ENCODE measurements at places on chromosomes 12 and 14.

- DNase-seq, result no peak
Observed at GRCh38 chr14:75980856-75981255, 939 bp downstream of the TGFB3 start.

- DNase-seq, result no peak
Observed at GRCh38 chr12:104788840-104789271, 169.2 kb downstream of the SLC41A2 start.

DNA sequence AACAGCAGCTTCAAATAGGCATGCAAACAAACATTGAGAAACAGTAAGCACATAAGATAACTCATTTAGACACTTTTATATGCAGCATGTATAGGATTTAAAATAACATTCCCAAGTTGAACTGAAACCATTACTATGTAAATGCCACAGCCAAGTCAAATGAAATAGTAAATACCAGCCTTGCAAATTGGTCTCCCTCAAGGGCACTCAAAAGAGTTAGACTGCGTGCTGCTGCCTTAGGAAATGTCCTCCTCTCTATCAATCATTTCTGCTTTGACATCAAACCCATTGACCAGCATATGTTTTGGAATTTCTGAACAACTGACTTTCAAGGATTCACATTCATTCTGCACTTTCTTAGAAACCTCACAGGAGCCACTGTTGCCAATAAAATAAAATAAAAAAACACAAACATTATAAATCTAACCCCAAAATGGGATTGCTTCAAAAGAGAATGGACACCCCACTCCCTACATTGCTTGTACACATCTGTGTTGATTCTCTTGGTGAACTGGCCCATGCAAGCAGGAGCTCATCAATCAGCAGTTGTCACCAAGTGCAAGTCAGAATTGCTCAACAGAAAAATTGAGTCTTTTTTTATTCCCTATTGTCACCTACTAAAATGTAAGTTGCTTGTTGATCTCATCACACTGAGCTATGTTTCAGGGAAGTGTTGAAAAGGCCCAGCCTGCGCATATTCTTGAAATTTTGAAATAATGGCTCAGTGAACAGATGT lies 256.2 kb downstream of the DAD1 start:
- no peak for DNase-seq

DNA sequence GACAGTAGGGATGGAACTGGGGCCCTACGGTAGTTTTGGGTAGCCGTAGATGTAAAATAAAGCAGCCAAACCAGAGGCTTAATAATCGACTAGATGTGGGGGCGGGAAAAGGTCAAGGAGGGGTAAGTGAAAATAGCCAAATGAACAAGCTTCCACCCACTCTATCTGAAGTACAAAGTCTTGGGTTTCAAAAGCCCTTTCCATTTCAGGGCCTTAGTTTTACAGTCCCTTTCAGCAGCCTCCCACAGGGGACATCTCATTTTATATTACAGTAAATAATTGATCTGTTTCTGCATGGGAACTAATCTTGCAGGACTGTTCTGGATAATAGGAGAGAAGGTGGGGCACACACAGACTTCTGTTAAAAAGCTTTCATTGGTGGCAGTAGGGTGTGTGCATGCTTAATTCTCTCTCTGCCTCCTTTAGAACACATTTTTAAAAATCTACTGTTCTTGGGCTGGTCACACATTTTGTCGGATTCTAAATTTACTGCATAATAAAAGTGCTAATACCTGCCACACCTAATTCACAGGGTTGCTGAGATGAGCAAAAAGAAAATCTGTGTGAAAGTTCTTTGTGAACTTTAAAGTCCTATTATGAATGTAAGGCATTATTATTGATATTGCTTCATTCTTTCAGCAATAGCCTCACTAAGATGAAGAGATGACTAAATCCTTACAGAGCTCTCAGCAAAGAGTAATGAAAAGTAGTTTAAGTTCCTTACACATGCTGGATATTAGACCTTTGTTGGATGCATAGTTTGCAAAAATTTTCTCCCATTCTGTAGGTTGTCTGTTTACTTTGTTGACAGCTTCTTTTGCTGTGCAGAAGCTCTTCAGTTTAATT lies 104.6 kb downstream of the ITPR2 start:
- DNase-seq, result no peak

DNA sequence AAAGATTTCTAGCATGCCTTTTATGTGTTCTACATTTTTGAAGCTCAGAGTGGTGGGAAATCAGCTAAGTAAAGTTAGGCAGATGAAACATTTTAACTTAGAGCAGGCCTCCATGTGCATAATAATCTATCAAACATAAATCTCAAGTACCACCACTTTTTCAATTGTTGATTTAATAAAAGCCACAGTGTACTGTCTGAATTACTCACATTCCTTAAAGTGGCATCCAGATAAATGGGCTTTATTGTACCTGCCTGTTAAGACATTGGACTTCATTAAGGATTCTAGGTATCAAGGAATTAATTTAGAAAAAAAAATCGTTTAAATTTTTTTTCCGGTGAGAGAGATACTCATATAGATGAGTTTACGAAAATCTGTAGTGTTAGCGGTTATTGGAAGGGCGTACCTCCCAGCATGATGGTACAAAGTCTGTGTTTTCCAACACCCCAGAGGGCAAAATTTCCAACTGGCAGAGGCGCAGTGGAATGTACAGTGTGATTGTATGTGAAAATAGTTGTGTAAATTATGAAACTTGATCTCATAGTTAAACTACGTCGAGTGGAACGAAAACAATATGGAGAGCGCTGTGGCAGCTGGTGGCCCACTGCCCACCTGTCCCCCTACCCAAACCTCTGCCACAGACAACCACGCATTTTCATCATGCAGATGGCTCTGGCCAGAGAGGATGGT lies 25.0 kb downstream of the ELK3 start:
- peak; percentile 6 for DNase-seq

DNA sequence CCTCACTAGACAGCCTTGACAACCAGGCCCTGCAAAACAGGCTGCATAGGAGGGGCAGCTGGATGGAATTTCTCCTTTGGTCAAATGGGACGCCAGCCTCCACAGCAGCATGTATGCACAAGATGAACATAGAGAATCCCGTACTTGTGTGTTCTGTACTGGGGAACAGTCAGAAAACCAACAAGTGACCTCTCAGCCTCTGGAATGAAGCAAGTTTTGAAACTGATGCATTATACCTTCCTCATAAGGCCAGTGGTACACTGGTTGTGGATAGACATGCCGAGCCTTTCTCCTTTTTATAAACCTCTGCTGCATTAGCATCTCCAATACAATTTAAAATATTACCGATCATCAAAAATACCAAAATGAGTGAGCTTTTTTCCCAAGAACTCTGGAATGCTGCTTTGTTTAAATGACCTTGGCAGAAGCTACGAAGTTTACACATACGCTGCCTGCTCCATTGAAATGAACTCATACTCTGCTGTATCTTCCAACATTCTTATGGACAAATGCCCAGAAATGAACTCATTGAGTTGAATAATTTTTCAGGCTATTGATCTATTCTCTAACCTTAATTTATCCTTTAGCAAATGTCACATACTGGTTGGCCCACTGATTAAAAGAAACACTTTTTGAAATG lies 47.6 kb upstream of the FERMT2 start:
- no peak for DNase-seq

DNA sequence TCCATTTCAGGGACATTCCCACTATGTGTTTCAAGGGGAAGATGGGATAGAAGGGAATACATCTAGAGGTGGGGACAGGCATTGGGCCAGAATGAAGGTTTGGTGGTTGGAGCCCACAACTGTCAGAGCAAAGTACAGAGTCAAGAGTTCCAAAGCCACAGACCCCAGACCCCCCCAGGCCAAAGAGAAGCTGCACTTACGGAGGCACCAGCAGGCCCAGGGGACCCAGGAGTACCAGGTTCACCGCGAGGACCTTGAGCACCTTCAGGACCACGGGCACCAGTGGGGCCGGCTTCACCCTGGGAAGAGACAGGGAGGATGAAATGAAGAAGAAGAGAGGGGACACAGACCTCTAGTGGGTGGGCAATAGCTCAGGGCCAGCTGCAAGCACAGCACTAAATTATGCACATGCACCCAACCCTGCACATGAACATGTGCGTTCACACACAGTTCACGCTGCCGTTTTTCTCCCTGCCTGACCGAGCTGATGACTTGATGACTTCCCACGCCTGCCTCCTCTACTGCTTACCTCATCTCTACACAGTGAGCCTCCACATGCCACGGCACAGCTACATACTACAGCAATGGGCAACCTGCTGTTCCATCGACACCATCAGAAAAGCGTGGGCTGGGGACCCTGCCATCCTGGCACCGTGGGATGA lies 16.7 kb downstream of the COL2A1 start:
- no peak for DNase-seq

GRCh38 chr12:39692258-39692853 lies 72.8 kb upstream of the ABCD2 start:
- DNase-seq, result no peak

DNA sequence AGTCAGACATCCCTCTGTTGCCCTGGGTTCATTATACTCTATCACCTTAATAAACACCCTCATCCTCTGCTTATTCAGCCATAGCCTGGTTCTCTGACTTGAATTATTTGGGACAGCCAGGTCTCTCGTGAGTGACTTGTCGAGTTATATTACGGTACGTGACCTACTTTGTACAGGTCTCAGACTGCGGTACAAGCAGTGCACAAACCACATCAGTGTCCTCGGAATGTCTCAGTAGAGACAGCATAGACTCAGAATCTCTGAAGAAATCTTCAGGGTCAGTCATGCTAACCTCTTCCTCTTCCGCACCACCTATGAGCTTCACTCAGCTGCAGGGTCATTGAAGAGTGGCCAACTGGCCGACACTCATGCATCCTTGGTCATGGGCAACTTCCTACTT lies 860.8 kb downstream of the BCL11B start:
- DNase-seq, result no peak

- DNase-seq, result peak; percentile 20
Observed at GRCh38 chr14:100439781-100440180, 116.6 kb downstream of the SLC25A47 start.

DNA sequence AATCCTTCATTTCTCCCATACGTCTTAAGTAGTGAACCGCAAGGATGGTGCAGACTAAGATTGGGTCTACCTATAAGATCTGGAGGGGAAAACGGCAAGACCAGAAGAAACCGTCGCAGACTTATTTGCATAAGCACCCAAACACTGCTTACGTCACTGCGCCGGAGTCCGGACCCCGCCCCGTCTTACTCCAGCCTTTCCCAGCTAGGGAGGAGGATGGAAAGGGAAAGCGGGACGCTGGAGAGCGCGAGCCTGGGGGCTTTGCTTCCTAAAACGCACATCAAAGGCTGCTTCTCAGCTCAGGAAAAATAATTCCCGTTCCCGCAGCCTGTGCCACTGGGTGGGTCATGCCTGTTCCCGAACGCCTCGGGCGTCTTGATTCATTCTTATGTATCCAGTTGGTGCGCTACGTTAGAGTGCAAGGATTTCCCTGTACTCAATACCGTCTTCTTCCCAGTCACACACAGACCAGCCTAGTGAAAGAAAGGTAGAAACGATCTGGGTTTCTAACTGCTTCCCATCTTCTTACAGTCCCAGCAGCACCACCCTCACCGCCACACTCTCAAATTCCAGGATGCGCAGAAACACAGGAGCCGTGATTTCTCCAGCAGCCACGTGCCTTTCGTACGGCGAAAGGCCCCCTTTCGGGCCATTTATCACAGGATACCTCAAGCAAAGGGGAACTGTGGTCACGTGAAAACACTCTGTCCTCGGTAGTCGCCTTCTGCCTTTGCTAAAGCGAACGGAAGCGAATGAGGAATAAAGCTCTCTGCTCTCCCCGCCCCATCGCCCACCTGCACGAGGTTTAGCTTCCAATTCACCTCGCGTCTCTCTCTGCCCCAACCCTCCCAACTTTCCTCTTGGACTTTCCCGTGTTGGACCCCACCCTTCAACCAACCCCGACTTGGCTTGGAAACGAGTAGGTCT lies 1.1 kb downstream of the SLC6A15 start:
- DNase-seq, result peak; percentile 23

GRCh38 chr14:101174522-101174838 lies 271.0 kb upstream of the RTL1 start:
- DNase-seq, result no peak

DNA sequence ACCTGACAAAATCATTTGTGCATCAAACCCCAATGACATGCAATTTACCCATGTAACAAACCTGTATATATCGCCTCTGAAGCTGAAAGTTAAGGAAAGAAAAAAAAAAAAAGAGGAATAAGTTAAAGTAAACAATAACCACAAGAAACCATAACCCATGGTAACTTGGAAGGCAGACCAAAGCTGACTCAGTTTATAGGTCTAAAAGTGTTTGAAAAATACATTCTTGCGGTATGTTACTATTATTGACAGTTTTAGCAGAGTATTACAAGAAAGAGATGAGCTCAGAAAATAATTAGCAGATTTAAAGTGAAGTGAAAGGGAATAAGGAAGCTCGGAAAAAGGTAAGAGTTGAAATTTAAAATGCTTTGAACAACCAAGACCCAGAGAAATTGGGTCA lies 34.4 kb upstream of the MGAT4C start:
- DNase-seq, result no peak

- no peak for DNase-seq
Observed at GRCh38 chr14:91501951-91502930, 7.9 kb downstream of the PPP4R3A start.

- DNase-seq, result no peak
Observed at GRCh38 chr12:81968421-81968820, 209.3 kb upstream of the PPFIA2 start.

DNA sequence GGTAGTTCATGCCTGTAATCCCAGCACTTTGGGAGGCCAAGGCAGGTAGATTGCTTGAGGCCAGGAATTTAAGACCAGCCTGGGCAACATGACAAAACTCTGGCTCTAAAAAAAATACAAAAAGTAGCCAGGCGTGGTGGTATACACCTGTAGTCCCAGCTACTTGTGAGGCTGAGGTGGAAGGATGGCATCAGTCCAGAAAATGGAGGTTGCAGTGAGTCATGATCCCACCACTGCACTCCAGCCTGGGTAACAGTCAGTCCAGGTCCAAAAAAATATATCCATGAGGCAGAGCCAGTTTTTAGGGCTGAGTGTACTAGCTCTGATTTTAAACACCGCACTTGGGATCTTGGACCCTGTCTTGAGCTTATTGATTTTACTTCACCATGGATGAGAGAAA lies 30.6 kb upstream of the FICD start:
- DNase-seq, result no peak

GRCh38 chr12:104721039-104721405 lies 237.1 kb downstream of the SLC41A2 start:
- no peak for DNase-seq

DNA sequence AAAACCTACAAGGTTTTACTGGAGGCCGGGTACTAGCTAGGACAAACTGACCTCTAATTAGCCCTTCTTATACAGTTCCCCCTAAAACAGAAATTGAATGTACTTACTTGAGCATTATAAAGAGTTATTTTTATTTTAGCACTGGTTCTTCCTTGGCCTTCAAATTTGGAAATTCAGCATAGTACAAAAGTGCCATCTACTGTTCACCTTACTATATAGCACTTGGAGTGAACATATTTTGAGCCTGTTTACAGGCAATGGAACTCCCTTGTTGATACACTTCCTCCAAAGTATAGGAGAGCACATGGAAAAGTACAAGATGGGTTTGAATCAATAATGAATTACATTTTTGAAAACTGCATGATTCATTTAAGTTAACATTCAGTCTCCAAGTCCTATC lies 3.9 kb upstream of the POC1B start:
- DNase-seq, result no peak

Data from stimulated activated CD8-positive, alpha-beta memory T cell treated with anti-CD3 and anti-CD28 coated beads, Interleukin-4, amount 100 ng/mL, for 48 hours (primary cell).